ENCODE measurements at places on chromosomes 2 and 18.

DNA sequence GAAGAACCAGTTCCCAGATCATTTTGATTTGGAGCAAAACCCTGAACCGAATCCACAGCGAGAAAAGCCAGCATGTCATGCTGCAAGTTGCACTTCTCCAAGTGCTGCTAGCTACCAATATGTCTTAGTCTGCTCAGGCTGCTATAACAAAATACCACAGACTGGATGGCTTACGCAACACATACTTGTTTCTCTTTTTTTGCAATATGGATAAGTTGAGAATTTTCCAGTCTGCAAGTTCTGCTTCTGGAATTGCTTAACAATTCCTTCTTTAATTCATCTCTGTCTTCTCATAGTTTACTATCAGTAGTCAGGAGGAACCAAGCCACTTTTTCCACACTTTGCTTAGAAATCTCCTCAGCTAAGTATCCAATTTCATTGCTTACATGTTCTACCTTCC lies 105.9 kb upstream of the RBBP8 start:
- DNase-seq = no peak

- DNase-seq = no peak
Measured at GRCh38 chr2:151767536-151767935, 33.3 kb upstream of the NEB start.

- no peak for DNase-seq
Measured at GRCh38 chr2:158923180-158923594, 45.3 kb upstream of the TANC1 start.

DNA sequence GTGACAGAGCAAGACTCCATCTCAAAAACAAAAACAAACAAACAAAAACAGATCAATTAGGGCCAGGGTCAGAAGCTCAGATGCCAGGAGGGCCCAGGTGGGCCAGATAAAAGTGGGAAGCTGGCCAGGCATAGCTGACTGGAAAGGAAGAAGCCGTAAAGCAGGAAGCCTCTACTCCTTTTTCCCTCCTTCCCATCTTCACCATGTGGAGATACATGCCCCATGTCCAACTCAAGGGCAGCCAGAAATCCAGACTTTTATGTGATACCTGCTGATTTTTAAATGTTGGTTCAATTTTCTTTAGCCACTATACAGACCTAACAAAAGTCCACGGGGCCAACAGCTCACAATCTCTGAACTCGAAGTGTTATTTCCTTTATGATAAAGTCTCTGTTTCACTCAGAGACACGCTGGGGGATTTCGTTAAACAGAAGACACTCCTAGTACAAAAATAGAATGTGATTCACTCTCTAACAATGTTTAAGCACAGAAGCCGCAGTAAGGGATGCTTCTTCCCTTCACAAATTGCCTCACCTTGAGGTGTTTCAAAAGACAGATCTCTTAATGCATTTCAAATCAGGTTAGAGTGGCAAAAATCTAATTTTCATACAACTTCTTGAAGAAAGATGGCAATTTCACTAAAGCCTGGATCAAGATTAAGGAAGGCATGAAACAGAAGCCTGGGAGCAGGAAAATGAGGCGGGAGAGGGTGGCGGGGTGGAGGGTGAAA lies 14.0 kb downstream of the TMEM247 start:
- DNase-seq = no peak

- DNase-seq = no peak
Measured at GRCh38 chr2:62478093-62478580, 27.9 kb downstream of the TMEM17 start.

DNA sequence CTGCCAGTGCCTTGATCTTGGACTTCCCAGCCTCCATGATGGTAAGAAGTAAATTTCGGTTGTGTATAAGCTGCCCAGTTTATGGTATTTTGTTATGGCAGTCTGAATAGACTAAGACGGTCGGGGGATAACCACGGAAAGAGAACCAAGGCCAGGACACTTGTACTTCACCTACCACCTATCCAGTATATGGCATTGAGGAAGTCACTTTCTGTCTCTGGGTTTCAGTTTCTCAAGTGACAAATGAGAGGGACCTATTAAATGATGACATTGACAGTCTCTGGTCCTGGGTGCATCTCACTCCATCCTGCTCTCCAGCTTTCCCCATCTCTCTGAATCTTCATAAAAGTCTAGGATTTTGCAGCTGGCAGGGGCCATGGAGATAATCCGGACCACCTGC lies 183.8 kb upstream of the MSH6 start:
- no peak for DNase-seq

DNA sequence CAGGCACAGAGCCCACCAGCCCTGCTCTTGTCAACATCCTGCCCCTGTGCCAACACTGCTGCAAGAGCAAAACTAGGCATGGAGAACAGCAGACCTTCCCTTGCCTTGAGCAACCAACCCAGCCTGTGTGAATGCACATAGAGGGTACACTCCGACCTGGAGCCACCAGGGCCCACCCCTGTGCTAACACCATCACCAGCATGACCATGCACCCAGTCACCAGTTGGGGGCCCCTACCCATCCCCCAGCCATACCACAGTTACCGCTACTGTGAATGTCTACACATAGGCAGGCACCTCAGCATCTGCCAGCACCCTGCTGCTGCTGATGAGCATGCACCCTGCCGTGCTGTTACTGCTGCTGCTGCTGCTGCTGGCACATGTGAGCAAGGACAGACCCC lies 301.9 kb upstream of the ST6GAL2 start:
- no peak for DNase-seq

- DNase-seq = no peak
Measured at GRCh38 chr2:159175182-159175581, 111.3 kb downstream of the WDSUB1 start.

GRCh38 chr18:64678048-64678447 lies 529.2 kb upstream of the LINC00305 start:
- DNase-seq = no peak

- no peak for DNase-seq
Measured at GRCh38 chr18:57913686-57914085, 110.6 kb upstream of the ATP8B1 start.

DNA sequence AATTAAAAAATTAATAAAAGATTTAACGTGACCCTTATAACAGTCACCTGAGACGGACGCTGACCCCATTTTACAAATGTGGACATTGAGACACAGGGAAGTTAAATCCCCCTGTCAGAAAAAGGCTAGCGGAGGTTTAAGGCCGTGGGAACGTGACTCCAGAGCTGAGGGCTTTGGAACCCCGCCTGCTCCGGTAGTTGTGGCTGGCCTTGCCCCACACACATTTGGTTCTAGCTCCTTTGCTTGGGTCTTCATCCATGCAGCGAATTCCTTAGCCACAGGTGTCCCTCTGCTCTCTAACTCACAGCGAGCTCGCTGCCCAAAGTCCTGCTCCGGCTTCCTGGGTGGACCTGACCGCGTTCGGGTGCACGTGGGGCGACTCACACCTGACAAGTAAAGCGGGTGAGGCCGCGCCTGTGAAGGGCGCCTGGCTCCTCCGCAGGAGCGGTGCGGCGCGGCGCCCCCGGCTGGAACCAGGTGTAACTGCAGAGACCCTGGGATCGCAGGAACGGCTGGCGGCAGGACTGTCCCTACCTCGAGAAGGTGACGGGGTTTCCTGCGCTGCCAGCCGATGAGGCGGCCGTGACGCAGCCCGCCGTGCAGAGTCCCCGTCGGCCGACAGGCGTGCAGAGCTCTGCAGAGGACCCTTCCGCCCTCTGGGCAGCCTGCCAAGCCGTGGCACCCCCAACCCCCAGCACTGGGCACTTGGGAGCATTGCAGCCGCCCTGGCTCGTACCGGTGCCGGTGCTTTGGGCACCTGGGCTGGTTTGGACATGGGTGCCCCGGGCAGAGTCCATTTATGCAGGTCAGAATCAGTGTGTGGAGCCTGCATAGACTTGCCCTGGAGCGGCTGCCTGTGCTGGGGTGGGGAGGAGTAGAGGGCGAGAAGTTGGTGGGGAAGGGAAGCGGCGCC lies 2.4 kb upstream of the PROC start:
- peak; percentile 51 for DNase-seq

DNA sequence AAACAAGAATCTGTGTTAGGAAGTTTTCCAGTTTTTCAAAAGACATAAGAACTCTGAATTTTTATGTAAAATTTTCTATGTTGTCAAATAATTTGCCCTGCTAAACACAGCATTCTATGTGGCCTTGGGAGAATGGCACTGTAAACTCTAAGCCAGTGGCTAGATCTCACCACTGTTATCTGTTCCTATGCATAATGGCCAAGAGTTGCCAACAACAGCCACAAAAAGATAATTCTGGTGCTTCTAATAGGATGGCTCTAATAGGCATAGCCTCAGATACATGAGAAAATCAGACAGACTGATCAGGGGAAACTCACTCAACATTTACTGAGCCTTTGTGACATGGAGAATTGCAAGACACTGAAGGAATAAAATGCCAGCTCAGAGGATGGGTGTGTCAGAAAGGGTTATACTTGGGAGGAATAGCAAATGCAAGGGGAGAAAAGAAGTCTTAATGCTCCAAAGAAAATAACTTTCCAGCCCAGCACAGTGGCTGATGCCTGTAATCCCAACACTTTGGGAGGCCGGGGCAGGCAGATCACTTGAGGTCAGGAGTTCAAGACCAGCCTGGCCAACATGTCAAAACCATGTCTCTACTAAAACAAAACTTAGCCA lies 63.7 kb downstream of the COBLL1 start:
- no peak for DNase-seq

- no peak for DNase-seq
Measured at GRCh38 chr2:68918497-68918896, 34.2 kb downstream of the GKN2 start.

- DNase-seq = no peak
Measured at GRCh38 chr2:82790206-82791021, 1668.7 kb downstream of the SUCLG1 start.

DNA sequence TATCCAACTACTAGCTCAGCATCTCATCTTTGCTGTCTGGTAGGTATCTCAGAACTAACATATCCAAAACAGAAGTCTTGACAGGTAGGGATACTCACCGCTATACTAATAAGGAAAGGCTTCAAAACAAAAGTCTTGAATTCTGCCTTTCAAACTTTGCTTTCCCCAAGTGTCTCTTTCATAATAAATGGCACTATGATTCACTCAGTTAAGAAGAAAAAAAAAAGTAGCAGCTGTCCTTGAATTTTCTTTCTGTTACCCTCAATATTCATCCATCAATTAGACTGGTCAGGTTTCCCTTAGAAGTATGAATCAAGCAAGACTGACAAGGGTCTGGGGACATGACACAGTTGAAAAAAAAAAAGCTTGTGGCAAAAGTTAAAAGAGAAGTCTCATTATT lies 175.1 kb downstream of the GULP1 start:
- DNase-seq = no peak

DNA sequence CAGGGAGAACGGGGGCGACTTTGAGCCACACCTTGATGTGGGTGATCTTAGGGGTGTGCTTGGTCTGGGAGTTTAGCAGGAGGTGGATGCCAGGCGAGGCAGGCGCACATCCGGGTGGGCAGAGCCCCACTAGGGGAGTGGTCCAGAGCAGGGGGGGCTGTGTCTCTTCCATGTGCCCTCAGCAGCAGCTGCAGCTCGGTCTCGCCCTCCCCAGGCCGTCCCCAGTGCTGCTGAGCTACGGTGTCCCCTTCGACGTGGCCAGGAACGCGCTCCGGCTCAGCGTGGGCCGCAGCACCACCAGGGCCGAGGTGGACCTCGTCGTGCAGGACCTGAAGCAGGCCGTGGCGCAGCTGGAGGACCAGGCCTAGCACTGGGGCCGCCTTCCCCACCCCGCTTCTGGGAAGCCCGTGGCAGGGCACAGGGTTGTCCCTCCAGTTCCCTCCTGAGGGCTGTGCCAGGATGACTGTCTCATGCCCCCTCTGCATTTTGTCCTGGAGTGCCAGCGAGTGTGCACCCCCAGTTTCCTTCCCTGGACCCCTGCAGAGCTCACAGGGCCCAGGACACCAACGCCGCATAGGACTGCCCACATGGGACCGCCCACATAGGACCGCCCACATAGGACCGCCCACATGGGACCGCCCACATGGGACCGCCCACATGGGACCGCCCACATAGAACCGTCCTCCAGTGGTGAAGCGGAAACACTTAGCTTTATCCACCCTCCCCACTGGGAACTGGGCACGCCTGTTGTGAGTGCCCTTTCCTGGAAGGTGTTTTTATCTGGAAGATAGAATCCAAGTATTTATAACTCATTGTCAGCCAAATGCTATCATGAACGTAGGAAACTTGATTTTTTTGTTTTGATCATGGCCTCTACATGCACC lies 1.9 kb upstream of the ESPNL start:
- no peak for DNase-seq

GRCh38 chr18:23966909-23967308 lies 47.6 kb upstream of the TTC39C start:
- no peak for DNase-seq

DNA sequence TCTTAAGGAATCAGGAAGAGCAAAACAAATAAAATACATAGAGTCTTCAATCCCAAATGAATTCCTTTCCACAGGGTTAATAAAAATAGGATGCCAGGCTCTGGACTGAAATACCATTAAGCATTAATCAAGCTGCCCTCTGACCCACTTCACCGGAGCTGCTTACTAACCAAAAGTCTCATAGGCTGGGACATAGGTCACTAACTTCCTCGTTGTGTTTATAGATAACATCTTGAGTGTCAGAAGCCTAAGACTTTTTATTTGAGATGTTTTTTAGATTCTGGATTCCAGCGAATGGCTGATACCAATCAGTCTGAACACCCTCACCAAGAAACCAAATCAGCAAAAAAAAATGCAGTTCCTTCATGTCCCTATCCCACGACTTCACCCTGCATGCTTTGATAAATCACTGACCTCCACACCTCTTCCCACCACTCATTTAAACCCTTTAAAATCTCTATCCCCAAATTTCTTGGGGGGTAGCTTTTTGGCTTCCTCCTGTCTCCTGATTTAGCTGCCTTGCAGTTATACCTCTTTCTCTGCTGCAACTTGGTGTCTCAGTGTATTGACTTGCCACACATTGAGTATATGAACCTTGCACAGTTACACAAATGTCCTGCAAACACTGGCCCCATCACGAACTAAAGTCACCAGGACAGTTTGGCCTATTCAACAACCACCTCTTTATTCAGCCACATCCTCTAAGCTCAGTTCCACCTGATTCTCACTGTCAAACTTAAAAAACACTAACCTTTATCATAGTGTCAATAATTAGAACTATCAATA lies 399.3 kb downstream of the METTL4 start:
- DNase-seq = no peak

- DNase-seq = no peak
Measured at GRCh38 chr18:47870605-47871004, 59.9 kb downstream of the SMAD2 start.

DNA sequence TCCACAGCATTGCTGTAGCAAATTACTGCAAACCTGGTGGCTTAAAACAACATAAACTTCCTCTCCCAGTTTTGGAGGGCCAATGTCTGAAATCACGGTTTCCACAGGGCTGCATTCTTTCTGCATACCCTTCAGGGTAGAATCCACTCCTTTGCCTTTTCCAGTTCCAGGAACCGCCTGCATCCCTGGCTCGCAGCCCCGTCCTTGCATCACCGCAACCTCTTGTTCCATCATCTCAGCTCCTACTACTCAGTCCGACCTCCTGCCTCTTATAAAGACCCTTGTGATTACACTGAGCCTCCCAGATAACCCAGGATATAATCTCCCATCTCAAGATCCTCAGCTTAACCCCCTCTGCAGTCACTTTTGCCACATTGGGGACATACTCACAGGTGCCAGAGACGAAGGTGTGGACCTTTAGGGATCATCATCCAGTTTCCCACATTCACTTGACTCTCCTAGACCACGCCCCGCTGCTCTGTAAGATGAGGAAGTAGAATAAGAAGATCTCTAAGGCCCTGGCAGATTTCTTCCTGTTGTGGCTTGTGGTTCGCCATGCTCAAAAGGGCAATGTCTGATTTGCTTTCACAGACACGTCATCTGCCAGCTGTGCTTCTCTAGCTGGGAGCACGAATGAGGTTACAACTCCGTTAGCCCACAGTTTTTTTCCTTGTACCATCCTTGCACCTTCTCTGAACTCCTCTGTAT lies 103.6 kb upstream of the AGAP1 start:
- no peak for DNase-seq

- no peak for DNase-seq
Measured at GRCh38 chr2:143229411-143229810, 100.2 kb downstream of the ARHGAP15 start.

All from stimulated activated CD8-positive, alpha-beta memory T cell treated with anti-CD3 and anti-CD28 coated beads, Interleukin-7, amount 100 ng/mL, for 24 hours (primary cell).